Hepatocyte (in vitro differentiated cells): ENCODE measurements at places on chromosomes 12 and 14. TPM values are rescaled to one million over a fixed set of nuclear protein-coding genes. Genes with fewer than 3 reads are reported as not detected.
A peak's percentile ranks its signal among the peaks of the same experiment; 100 is the strongest.

- H3K27ac ChIP-seq = no peak overlapping the region
- H3K4me1 ChIP-seq = no peaks in the 10 kb centered on the region
- H3K27me3 ChIP-seq = no peaks in the 10 kb centered on the region
Measured at GRCh38 chr14:50892255-50892654, 20.4 kb downstream of the ABHD12B start.

DNA sequence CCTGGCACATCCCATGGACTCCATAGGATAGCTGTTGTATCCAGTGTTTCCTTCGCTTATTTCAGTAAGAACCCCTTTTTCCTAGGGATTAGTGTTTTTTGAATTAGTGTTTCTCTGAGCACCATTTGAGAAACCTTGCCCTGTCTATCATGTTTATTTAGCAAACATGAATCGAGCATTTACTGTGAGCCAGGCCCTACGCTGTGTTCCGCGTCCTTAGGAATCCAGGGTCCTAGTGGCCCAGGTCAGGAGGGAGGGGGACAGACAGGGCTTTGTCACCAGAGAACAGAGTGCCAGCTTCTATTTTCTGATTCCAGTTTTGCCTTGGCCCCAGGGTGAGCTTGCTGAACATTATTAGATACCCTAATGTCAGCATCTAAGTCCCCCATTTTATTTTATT lies 2.5 kb downstream of the TEAD4 start:
- no peak for DNase-seq
- no peak overlapping the region for H3K4me3 ChIP-seq
- peaks cover 22% of the 10 kb centered on the region for H3K4me1 ChIP-seq
- H3K27me3 ChIP-seq = no peaks in the 10 kb centered on the region
- no peak overlapping the region for H3K27ac ChIP-seq
- no peaks in the 10 kb centered on the region for H3K36me3 ChIP-seq

- H3K27ac ChIP-seq = no peak overlapping the region
- H3K4me3 ChIP-seq = no peak overlapping the region
- no peaks in the 10 kb centered on the region for H3K36me3 ChIP-seq
- no peaks in the 10 kb centered on the region for H3K4me1 ChIP-seq
- no peaks in the 10 kb centered on the region for H3K27me3 ChIP-seq
Measured at GRCh38 chr12:40784102-40784501, 91.9 kb downstream of the CNTN1 start.

- H3K36me3 ChIP-seq = no peaks in the 10 kb centered on the region
- no peak overlapping the region for H3K4me3 ChIP-seq
- DNase-seq = no peak
- H3K27me3 ChIP-seq = no peaks in the 10 kb centered on the region
- H3K4me1 ChIP-seq = peaks cover 12% of the 10 kb centered on the region
- no peak overlapping the region for H3K27ac ChIP-seq
Measured at GRCh38 chr12:27177706-27178105, 66.4 kb upstream of the STK38L start.

DNA sequence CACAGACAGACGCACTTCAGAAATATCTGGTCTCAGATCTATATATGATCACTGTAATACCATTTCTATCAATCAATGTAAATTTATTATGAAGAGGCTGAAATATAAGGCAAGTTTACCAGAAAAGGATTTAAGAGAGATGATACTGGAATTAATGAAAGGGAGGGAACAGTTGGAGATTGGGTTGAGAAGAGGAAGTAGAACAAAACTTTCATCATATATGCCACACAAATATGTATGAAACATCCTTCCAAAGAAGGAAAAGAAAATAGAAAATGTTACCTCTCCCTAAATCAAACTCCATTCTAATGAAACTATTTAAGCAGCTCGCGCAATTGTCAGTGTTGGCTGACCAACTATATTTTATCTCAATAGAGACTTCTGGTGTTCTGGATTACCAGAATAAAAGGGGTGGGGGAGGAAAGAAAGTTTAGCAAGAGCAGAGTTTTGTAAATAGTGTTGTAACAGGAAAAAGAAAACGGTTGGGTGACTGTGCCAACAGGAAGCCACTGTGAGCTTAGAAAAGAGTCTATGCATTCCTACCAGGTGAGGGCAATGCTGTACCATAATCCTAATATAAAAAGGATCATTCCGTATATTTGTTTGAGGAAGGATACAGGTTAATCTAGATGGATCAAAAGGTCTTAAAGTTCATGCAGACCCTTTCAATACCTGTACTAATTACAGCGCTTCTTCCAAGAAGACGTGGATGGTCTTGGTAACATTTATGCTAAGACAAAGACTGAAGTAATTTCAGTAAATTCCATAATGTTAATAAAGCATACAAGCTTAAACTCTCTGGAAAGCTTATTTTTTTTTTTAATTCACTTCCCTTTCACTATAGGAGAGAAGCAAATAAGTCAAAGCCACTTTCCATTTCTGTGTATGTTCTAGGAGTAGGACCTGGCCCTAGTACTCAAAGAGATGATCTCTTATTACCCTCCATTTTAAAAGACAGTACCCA lies 14.5 kb upstream of the LLPH start:
- H3K4me3 ChIP-seq = no peak overlapping the region
- H3K4me1 ChIP-seq = no peaks in the 10 kb centered on the region
- no peaks in the 10 kb centered on the region for H3K36me3 ChIP-seq
- DNase-seq = peak; percentile 66

GRCh38 chr14:55353686-55354467 lies 57.8 kb downstream of the ATG14 start:
- peak overlapping the region; percentile 38 for H3K27ac ChIP-seq
- H3K27me3 ChIP-seq = no peaks in the 10 kb centered on the region
- H3K4me3 ChIP-seq = no peak overlapping the region
- no peaks in the 10 kb centered on the region for H3K4me1 ChIP-seq
- H3K36me3 ChIP-seq = no peaks in the 10 kb centered on the region

DNA sequence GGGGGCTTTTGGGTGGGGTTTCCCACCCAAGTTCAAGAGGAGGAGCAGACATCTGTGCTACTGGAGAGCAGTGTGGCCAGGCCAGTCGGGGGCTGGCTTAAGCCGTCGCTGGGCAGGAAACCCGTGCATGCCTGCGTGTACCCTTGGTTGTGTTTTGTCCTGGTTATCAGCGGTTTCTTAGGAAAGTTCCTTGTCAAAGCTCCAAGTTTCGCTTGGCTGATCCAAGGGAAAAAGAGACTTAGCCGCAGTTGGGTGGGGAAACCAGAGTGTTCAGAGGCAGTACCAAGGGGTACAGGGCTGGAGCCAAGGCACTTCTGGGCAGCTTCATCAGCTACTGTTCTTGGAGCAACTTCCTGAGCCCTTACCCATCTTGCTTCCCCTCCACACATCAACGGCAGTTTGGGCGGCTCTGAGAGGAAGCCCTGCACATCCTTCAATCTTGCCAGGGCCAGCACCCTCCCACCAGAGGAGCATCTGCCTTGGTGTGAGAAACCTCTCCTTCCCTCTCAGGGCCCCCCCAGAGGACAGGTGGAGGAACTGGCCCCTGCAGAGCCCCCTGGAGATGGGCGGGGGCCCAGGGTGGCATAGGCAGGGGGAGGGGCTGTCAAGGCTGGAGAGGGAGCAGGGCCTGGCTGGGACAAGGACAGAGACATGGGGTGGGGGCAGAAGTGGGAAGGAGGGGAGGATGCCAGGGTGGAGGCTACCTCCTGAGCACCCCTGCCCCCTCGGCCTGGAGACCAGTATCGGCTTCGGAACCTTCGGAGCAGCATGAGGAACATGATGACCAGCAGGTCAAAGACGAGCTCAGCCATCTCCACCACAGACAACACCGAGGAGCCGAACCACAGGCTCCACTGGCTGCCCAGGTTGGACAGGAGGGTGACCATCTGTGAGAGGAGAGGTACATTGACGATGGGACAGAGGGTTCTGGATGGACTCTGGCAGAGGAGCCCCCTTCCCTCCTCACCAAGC lies 5.8 kb upstream of the TNFRSF1A start:
- peak overlapping the region; percentile 58 for H3K27ac ChIP-seq
- H3K4me3 ChIP-seq = no peak overlapping the region
- H3K4me1 ChIP-seq = peaks cover 22% of the 10 kb centered on the region
- no peaks in the 10 kb centered on the region for H3K27me3 ChIP-seq

GRCh38 chr12:22598141-22598762 lies 26.7 kb upstream of the ETNK1 start:
- no peaks in the 10 kb centered on the region for H3K27me3 ChIP-seq
- H3K4me3 ChIP-seq = no peak overlapping the region

DNA sequence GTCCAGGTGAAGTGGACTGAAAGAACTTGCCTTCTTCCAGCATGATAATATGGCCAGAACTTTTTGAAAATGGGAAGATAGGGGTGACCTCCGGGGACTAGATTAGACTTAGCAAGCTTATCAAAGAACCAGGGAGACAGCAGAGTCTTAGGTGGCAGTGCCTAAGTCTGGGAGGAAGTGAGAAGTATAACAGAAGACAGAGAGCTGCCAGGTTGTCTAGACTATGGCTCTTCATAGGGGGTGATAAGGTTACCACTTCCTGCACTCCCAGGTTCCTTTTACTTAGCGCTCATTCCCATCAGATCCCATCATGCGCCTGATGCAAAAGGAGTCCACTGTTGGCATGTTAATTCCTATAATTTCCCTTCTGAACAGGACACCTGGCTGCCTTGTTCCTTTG lies 69.9 kb downstream of the PLXNC1 start:
- peaks cover 5% of the 10 kb centered on the region for H3K27me3 ChIP-seq
- DNase-seq = no peak
- no peaks in the 10 kb centered on the region for H3K4me1 ChIP-seq
- H3K36me3 ChIP-seq = no peaks in the 10 kb centered on the region
- H3K27ac ChIP-seq = no peak overlapping the region
- H3K4me3 ChIP-seq = no peak overlapping the region

GRCh38 chr14:21205678-21206581 lies 50.1 kb upstream of the OR5AU1 start:
- H3K27ac ChIP-seq = no peak overlapping the region
- no peak overlapping the region for H3K4me3 ChIP-seq
- peaks cover 4% of the 10 kb centered on the region for H3K36me3 ChIP-seq
- H3K4me1 ChIP-seq = no peaks in the 10 kb centered on the region
- H3K27me3 ChIP-seq = no peaks in the 10 kb centered on the region

DNA sequence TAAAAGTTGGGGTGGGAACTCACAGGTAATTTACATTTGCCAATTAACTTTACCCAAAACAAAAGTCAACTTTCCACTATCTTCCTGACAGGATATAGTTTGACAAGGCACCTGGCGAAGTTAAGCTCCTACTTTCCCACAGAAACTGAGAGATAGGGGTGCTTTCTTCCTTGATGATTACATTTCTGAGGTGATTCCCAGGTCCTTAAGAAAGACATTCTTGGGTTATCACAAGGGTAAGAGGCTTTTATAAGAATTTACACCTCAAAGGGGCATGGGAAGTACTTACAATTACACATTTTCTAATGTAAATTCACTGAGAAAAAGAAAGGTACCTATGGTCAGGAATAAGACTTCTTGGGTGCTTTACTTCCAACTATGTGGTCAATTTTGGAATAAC lies 660.9 kb upstream of the MGAT4C start:
- H3K4me1 ChIP-seq = no peaks in the 10 kb centered on the region
- H3K27ac ChIP-seq = no peak overlapping the region
- H3K27me3 ChIP-seq = no peaks in the 10 kb centered on the region
- no peaks in the 10 kb centered on the region for H3K36me3 ChIP-seq

DNA sequence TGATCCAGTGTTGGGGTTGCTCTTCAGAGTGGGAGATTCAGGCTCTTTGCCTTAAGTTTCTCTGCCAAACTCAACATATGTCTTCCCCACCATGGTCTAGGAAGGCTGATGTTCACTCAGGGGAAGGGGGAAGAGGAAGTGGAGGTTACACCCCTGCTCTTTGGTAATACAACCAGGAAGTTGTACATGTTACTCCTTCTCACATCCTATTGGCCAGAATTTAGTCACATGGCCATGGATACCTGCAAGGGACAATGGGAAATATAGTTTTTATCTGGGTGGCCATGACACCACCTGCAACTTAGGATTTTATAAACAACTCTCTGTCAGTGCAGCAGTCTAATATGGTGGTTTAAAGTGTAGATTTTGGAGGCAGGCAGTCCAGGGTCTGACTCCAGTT lies 150.9 kb downstream of the TBX5 start:
- H3K27me3 ChIP-seq = no peaks in the 10 kb centered on the region
- DNase-seq = no peak
- no peak overlapping the region for H3K27ac ChIP-seq
- H3K36me3 ChIP-seq = no peaks in the 10 kb centered on the region

- DNase-seq = no peak
- no peaks in the 10 kb centered on the region for H3K27me3 ChIP-seq
- H3K27ac ChIP-seq = no peak overlapping the region
- no peaks in the 10 kb centered on the region for H3K4me1 ChIP-seq
Measured at GRCh38 chr14:74459976-74460375, 33.1 kb downstream of the NPC2 start.

DNA sequence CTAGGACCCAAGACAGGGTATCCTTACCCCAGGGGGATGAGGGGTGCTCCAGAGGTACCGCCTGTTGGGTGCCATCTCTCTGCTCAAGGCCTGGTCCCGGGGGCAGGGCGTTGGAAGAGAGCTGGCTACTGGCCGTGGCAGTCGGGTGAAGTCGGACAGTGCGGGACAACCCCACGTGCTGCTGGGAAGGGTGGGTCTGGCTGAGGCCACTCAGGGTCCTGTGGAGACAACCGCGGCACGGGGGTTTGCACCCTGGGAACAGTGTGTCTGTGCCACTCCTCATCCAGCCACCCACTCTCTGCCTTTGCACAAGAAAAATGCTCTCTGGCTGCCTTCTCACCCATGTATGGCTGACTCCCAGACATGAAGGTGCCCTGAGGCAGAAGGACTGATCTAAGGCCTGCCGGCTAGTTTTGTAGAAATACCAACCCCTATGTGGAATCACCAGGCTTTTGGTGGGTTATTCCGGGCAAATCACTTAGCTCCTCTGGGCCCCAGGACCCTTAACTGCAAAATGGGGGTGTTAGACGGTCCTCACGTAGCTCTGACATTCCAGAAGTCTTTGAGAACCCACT lies 56.5 kb downstream of the LTBP2 start:
- no peaks in the 10 kb centered on the region for H3K4me1 ChIP-seq
- H3K4me3 ChIP-seq = no peak overlapping the region
- H3K27ac ChIP-seq = no peak overlapping the region
- no peaks in the 10 kb centered on the region for H3K27me3 ChIP-seq

DNA sequence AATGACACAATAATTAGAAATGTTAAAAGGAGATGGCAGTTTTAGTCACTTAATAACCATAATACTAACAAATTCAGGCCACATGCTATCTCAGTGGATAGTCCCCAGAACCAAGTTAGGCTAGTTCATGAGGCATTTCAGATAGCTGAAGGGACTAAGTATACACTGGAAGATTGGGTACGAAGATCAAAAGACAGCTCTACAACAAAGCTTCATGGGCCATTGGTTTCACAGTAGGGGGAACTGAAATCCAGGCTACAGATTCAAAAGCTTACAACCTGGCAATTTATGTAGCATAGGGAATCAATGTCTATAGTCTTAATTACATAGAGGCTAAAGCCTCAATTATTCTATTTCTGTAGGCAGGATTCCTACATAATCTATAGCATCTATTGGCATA lies 343.0 kb downstream of the RGS6 start:
- H3K4me3 ChIP-seq = no peak overlapping the region
- no peaks in the 10 kb centered on the region for H3K4me1 ChIP-seq
- no peak overlapping the region for H3K27ac ChIP-seq
- no peaks in the 10 kb centered on the region for H3K27me3 ChIP-seq
- H3K36me3 ChIP-seq = no peaks in the 10 kb centered on the region

GRCh38 chr14:61705017-61705416 lies 9.7 kb downstream of the HIF1A start:
- no peak overlapping the region for H3K27ac ChIP-seq
- H3K36me3 ChIP-seq = no peaks in the 10 kb centered on the region
- peaks cover 10% of the 10 kb centered on the region for H3K4me1 ChIP-seq
- DNase-seq = no peak

GRCh38 chr14:104215706-104216334 lies 77.4 kb downstream of the KIF26A start:
- no peaks in the 10 kb centered on the region for H3K27me3 ChIP-seq
- H3K36me3 ChIP-seq = no peaks in the 10 kb centered on the region
- H3K27ac ChIP-seq = no peak overlapping the region
- DNase-seq = no peak

The NOC4L gene
- polyA plus RNA-seq = 30.6 and 31.8 TPM in 2 replicates

The TTLL5 gene
- 11.1 and 14.2 TPM in 2 replicates for polyA plus RNA-seq

The PLA2G1B gene
- 14.7 and 18.8 TPM in 2 replicates for polyA plus RNA-seq
